NCI-H510A treated with DMSO at 0.1 percent for 48 hours (cell line): ENCODE measurements at places on chromosomes 4 and X.
A peak's percentile ranks its signal among the peaks of the same experiment; 100 is the strongest.

DNA sequence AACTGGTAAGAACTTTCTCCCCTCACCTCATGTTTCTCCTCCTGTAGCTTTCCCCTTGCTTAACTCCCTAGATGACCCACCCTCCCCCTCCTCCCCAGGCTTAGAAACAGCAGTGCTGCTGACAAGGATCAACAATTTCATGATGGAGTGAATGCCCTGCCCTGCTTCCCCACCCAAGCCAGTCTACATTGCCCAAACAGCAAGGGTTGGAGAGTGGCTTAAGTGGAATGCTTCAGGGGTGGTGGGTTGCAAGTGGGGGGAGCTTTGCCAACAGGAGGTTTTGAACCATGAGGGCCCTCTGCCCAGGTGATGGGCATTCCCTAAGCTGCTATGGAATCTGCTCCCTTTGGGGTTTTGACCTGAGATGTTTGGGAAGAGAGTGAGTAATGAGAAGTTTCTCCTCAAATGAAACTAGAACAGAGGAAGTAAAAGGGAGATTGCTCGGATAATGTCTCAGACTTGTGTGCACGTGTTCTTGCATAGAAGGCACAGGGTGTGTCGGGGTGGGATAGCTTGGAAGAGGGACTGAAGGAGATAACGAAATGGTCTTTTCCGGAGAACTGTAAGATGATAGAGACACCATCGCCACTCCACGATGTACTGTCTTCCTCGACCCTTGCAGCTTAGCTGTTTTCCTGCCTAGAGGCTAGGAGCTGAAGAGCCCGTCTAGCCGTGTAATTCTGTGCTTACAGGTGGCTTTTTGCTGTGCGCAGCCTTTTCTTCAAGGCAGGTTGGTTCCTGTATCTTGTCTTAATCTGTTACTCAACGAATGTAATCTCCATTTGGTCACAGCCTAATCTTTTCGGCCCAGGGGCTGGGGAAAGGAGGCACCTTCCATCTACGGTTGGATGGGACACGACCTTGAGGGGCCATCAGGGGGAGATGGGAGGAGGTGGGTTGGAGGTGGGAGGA is 10.1 kb downstream of the GDPD2 start:
- DNase-seq = peak; percentile 42

GRCh38 chr4:107006218-107006617 is 29.9 kb downstream of the DKK2 start:
- no peak for DNase-seq

DNA sequence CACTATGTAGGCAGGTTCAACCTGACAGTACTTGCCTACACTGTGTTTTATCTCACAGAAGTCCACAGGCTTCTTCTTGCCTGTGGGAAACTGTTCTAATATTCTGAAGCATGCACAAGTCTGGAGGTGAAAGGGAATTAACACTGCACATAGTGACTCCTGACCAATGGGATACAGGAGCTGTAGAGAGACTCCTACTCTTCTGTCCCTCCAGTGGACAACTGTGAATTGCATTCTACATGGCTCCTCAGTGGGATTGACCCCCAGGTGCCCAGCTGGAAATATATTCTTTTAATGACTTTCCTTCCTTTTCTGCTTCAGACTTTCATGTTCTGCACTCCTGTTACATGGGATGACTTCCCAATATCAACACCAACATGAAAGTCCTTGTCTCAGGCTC is 8.2 kb upstream of the YIPF6 start:
- DNase-seq = peak; percentile 16

DNA sequence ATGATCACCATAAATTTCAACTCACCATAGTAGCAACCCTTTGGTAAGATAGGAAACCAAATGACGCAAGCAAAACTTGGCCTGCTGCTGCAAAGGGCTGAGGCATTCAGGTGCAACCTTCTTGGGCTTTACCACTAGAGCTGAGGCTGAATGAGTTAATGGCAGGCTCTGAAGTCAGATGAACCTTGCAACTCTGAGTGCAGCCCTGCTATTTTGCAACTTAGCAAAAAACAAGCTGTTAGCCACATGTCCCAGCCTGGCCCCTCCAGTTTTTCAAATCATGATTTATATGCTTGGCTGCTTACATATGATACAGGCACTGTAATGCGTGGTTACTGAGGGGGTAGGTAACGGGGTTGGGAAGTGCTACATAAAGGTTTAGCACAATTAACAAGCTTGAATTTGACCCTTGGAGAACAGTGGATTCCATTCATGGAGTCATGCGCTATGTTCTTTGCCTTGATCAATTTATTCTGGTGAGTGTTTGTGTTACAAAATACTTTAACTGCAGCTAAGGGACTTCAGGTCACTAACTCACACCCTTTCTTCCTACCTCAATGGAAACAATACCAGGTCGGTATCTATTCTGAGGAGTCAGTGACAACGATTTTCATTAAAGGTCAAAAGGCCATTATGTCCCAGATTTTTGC is 80.5 kb upstream of the PPARGC1A start:
- no peak for DNase-seq

DNA sequence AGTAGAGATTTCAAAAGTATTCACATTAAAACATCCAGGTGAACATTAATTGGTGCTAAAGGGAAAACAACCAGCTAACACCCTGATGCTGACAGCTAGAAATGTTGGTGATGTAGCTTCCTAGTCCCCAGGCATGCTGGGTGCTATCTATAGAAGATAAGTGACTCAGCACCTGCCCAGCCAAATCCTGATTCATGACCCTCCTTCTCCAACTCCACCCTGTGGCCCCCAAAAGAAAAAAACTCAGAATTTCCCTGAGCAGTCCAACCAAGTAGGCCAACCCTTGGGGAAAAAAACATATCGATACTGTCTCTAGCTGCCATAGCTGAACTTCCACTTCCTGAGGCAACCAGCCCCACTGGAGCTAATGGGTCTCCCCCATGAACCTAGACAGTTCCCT is 197.6 kb upstream of the KLF3 start:
- no peak for DNase-seq

DNA sequence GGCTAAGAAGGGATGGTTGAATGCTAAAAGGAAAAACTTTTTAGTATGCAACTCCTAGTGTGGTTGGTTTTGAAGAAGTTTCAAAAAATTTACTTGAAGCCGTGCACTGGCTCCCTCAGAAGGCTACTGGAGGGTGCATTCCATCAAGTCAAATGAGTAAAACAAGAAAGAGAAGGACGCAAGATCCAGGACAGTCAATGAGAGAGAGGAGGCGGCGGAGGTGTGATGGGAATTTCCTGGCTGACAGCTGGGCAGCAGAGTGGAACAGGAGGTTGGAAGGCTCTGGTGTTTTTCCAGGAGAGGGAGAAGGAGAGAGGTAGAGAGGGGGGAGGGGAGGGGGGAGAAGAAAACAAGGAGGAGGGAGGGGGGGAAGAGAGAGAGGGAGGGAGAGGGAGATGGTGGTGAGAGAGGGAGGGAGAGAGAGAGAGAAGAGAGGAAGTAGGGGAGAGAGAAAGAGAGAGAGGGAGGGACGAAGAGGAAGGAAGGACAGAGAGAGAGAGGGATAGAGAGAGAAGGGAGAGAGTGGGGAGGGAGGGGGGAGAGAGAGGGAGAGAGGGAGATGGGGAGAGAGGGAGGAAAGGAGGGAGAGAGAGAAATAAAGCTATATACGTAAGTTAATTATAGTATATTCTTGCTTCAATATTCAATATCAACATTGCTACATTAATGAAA is 126.4 kb downstream of the SH3KBP1 start:
- DNase-seq = no peak

DNA sequence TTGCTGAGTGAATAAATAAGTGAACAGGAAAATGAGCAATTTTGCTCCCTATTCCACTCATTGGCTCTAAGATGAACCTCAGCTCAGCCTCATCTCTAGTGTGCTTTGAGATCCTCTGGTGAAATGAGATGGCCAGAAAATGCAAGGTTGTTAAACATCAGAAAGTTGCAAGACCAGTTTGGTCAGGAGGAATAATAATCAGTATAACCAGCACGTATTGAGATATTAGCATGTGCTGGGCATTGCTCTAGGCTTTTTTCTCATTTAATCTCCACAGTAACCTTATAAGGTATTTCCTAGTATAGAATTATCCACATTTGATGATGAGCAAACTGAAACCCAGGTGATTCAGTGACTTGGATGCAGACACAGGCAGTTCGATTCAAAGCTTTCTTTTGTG is 110.5 kb upstream of the PAK3 start:
- peak; percentile 32 for DNase-seq
